Thymus (tissue), 14 donors: ENCODE measurements at places on chromosomes 2 and 18.

- DNase-seq: no peak
These were observed 17.7 kb upstream of the SP3 start for GRCh38 chr2:173982918-173983317.

DNA sequence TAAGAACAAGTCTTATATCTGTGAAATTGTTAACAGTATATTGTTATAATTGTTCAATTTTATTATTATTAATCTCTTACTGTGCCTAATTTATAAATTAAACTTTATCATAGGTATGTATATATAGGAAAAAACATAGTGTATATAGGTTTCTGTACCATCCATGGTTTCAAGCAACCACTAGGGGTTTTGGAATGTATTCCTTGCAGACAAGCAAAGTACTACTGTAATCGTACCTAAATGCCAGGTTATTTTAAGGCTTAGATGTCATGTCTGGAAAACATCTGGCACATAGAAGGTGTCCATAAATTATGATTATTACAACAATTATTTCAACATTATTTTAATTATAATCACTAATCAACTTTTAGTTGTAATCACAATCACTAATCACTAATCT, 8.4 kb downstream of the ITSN2 start:
- DNase-seq: no peak

DNA sequence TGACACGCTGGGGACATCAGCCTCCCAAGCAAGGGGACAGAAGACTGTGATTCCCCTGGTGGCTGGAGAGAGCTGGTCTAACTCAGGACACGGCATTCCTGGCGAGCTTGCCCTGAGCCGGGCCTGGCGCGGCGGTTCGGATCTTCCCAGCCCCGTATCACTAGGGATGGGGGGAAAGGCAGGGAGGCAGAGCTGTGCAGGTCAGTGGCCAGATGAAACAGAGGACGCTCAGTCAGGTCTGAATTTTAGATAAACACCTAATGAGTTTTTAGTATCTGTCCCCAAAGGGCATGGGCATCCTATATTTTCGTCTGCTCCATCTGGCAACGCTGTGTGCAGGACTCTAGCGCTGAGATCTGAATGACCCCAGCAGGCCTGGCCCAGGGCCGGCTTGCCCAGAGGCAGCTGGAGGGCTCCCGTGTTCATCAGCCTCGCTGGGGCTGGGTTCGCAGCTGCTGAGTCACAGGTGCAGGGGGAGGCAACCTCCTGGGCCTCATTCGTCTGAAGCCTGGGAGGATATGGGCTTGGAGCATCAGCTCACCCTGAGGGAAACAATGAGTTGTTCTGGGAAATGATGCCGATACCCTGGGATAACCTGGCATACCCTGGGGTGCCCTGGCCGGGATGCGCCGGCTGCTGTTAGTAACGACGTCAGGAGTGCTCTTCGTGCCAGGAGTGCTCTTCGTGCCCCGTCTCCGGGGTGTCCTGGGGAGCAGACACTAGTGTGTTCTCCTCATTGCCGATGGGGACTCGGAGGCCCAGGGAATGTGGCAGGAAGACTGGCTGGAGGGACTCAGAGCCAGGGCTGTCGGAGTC, 48.1 kb upstream of the HPCAL1 start:
- DNase-seq: no peak

GRCh38 chr2:11038641-11039040, 116.6 kb upstream of the SLC66A3 start:
- no peak for DNase-seq

DNA sequence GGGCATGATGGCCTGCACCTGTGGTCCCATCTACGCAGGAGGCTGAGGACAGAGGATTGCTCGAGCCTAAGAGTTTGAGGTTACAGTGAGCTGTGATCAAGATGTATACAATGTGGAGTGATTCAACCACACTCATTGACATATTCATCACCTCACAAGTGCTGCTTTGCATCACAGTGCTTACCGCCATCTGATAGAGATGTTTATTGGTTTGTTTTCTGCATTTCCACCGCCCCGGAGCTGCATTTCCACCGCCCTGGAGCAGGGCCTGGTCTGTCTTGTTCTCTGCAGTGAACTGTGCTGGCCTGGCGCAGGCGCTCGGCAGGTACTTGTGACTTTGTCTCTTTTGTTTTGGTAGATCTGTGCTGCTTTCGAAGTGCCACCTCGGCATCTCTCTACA, 96.0 kb downstream of the SMAD7 start:
- no peak for DNase-seq

GRCh38 chr2:155364766-155365165, 666.3 kb downstream of the KCNJ3 start:
- no peak for DNase-seq

DNA sequence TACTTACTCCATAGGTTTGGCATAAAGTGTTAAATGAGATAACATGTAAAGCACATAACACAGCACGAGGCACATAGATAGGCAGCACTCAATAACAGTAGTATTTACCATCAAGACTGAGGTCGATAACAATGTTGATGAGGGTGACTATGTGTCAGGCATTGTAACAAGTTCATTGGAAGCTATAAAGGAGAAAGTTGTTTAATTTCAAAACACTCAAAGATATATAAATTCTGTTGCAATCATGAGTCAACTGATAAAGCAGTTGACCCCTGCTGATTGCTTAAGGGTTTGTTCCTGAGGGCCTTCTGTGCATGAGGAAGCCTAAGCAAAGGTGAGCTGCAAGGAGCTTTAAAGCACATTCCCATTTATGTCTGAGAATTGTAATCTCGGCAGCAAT, 760.5 kb downstream of the SATB2 start:
- no peak for DNase-seq

DNA sequence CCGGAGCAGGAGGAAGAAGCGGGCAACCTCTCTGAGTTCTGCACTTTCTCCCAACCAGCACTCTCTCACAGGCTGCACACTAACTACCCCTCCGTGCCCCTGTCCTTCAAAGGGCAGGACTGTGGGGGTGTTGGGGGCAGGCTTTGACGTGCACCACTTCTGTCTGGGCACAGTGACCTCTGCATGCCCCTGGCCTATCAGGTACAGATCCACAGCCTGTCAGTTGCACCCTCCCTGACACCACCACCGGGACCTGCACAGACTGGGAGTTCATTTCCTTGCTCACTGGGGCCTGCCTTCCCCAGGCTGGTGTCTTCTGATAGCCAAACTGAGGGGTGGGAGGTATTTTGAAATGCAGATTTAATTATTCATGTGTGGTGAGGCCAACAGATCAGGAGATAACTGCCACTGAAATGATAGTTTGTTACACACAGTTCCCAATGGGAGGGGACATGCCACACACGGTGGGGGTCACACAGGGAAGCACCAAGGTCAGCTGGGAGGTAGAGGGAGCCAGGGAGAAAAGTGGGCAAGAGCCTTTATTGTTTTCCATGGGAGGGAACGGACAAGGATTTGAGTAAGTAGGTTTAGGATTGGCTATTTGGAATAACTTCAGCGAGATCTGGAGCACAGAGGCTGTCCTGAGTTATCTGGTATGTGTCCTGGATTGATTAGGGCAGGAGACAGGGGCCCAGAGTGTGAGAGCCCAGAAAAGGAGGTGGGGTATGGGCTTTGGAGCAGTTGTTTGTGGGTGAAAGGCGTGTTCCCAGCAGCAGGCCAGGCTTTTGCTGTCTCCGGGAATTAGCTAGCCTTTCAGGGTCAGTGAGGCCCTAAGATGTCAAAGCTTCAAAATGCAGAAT, 251.6 kb downstream of the AFF3 start:
- DNase-seq: no peak

- DNase-seq: no peak
These were observed 26.0 kb downstream of the ITGA4 start for GRCh38 chr2:181483211-181483610.

- DNase-seq: no peak
These were observed 21.4 kb upstream of the RHOB start for GRCh38 chr2:20425371-20425881.

- DNase-seq: no peak
These were observed 66.9 kb upstream of the LRATD1 start for GRCh38 chr2:14565666-14566065.

DNA sequence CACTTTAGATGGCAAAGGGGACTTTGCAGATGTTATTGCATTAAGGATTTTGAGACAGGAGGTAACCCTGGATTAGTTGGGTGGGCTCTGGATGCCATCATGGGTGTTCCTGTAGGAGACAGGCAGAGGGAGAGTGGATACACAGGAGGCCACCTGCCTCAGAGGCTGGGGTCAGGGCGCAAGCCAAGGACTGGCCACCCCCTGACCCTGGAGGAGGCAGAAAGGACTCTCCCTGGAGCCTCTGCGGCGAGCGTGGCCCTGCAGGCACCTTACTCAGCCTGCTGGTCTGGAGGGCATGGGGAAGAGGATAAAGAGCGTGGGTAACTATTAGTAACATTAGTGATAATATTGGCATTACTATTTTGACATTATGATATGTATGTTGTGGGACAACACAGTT, 21.6 kb upstream of the OTOS start:
- DNase-seq: no peak

GRCh38 chr2:167856190-167856589, 391.2 kb downstream of the STK39 start:
- no peak for DNase-seq

DNA sequence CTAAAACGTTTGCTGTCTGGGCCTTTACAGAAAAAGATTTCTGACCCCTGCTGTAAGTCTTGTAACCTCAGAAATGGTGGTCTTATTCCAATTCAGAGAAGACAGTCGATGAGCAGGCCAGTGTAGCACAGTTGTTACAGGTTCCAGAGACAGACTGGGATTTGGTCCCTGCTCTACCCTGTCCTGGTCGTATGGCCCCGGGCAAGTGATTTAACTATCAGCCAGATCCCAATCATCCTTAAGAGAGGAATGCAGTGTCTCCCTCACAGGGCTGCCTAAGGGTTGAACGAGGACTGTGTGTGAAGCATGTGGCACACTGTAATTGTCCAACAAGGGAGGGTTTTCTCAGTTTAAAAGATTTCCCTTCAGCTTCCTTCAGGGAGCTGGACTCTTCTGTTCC, 47.2 kb downstream of the HK2 start:
- DNase-seq: no peak

GRCh38 chr2:118123561-118124232, 35.4 kb downstream of the INSIG2 start:
- no peak for DNase-seq

DNA sequence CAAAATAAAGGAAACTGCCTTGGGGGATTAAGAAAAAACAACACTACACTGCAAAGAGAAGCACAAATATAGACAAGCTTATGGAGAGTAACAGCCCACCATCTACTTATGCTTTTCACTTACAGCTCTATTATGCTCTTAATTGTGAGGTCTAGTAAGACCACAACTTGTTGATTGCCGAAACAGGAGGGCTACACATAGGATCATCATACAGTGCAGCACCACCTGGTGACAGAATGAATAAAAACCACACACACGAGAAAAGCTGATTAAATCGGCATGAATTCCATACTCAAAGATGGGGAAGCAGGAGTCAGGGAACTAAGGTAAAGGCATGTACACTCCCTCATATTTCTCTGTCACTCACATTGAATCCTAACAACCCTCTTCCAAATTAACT, 259.2 kb downstream of the IKZF2 start:
- no peak for DNase-seq

DNA sequence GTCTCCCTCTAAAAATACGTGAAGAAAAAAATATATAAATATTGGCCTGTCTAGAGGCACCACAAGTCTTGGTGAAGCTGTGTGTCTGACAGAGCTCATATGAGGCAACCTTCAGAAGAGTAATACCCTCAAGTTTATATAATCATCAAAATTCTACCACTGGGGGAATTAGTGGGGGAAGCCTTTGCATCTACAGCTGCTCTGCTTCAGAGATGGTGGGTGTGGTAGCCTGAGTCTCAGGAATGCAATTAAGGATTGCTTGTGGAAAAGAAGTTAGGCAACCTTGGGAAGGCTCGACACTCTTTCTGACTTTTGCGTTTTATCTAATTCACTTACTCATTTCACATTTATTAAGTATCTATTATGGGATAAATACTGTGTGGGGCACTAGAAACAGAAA, 17.4 kb downstream of the TPGS2 start:
- no peak for DNase-seq

- DNase-seq: no peak
These were observed 68.9 kb downstream of the EPAS1 start for GRCh38 chr2:46365913-46366667.

DNA sequence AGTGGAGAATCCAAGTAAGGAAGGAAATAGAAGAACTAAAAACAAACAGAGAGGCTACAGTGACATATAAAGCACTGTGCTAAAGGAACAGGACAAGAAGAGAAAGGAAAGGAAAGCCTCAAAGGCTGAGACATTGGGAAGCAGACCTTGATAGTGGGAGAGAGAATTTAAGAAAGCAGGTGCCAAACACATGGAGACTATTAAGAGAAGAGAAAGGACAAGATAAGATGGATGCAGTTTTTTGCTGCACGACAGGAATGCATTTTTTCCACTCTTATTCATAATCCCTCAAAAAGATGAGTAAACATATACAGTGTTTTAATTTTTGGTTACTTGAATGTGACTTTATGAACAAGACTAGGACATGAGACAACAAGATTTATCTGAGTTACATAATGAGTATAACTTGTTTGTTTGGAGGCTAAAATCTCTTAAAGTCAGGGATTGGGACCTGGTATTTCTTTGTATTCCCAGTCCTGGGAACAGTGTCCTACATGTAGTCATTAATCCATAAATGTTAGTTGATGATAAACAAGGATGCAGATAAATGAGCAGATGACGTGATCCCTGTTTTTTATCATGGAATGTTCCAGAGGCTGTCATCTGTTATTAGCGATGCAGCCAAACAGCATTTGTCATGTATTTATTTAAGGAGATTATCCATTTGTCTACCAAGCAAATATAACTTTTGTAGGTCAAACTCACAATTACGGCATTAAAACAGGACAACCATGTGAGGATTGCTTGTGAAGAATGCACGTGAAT, 141.7 kb downstream of the DNER start:
- no peak for DNase-seq

- no peak for DNase-seq
These were observed 83.7 kb downstream of the TCF7L1 start for GRCh38 chr2:85216927-85217326.

GRCh38 chr2:142188562-142188961, 57.7 kb upstream of the LRP1B start:
- DNase-seq: no peak

DNA sequence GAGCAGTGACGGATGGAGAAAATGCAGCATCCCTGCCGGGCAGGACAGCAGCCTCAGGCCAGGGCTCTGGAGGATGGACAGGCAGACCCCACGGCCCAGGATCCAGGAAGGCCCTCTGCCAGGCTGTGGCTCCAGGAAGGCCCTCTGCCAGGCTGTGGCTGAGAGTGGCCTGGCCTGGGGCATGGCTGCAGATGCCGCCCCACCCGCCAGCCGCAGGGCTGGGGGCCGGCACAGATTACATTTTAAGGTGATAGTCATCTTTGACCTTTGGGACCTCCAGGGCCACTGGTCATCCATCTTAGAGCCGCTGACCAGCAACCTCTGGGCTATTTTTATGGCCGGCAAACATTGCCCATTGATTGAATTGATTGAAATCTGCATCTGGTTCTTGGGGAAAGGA, 98.0 kb upstream of the BOD1L2 start:
- DNase-seq: no peak

GRCh38 chr2:180324182-180324581, 317.1 kb upstream of the CWC22 start:
- no peak for DNase-seq
